ENCODE measurements at places on chromosomes 12 and 14.

DNA sequence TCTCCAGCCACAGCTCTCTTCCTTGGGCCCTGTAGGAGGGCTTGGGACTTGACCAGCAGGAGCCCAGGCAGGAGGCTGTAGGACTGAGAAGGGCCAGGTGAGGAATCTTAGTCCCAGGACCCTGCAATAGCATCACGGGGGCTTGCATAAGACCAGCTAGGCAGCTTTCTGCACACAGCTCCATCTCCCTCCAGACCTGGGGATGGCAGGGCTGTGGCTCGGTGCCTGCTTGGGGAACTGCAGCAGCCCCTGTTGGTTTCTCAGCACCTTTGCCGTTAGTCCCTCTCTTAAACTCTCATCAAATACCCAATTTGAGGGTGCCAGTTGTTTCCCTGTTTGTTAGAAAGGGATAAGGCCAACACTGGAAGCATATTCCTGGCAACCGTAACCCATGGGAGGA is 14.3 kb downstream of the DIO3 start:
- no peak for DNase-seq

GRCh38 chr12:1837541-1838204 is 17.3 kb downstream of the LRTM2 start:
- DNase-seq: no peak

GRCh38 chr12:84165998-84166571 is 746.5 kb downstream of the SLC6A15 start:
- no peak for DNase-seq

GRCh38 chr12:116880817-116881324 is 370 bp downstream of the HRK start:
- no peak for DNase-seq

DNA sequence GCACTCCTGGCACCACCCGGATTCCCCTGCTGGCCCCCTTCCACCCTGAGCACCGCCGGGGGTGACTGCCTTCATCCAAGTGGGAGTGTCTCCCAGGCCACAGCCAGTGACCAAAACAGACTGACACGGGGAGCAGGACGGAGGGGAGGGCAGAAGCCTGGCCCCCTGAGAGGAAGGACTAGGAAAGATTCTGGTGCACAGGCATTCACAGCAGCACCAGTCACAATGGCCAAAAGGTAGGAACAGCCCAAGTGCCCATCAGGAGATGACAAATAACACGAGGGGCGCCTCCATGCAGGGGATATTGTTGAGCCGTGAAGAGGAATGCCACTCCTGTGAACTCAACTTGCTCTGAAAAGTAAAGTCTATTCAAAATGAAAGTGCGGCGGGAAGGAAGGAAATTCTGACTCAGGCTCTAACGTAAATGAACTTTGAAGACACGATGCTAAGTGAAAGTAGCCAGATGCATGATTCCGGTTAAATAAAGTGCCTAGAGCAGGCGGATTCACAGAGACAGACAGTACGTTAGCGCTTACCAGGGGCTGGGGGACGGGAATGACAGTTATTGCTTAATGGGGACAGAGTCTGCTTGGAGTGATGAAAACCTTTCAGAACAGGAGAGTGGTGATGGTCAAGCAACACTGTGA is 146.1 kb upstream of the NCOR2 start:
- DNase-seq: peak; percentile 69

DNA sequence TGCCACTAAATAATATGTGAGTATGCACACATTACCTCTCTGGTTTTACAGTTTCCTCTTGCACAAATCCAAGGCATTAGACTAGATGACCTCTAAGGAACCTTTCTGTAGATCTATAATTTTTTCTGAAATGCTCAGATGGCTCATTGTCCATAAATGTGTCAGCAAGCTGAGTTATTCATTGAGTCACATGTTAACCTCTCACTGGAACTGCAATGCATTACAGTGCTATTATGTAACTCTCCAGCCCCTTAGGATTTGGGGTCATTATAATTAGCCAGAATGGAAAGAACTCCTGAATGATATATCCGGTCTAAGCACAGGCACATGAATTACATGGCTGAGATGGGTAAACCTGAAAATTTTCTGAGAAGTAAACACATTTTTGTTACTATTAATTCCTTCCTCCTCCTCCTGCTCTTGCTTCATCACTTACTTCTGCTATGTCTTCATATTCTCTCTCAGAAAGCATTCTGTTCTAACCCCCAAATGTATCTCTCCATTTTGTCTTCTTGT is 20.3 kb upstream of the DRAM1 start:
- no peak for DNase-seq

GRCh38 chr12:78338054-78338785 is 507.5 kb downstream of the NAV3 start:
- no peak for DNase-seq

GRCh38 chr12:69686731-69687130 is 12.4 kb downstream of the BEST3 start:
- no peak for DNase-seq

DNA sequence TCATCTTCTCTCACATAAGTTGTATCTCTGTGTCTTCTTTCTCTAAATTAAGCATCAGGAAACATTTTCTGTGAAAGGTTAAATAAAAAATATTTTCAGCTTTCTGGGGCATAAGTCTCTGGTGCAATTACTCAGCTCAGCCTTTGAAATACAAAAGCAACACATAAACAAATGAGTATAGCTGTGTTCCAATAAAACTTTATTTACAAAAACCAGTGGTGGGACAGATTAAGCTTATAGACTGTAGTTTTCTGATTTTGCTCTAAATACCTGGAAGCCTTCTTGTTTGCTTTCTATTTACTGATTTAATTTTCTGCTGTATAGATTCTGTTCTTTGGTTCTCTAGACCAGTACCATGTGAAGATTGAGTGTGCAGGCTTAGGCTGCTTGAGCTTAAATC is 655.1 kb downstream of the VRK1 start:
- DNase-seq: no peak

GRCh38 chr12:107475900-107476299 is 209.7 kb upstream of the PWP1 start:
- DNase-seq: no peak

- no peak for DNase-seq
These were observed 41.2 kb downstream of the DIO3 start for GRCh38 chr14:101602466-101602840.

- no peak for DNase-seq
These were observed 10.5 kb downstream of the XRCC3 start for GRCh38 chr14:103704708-103705107.

- DNase-seq: no peak
These were observed 49.2 kb upstream of the AEBP2 start for GRCh38 chr12:19390051-19390598.

DNA sequence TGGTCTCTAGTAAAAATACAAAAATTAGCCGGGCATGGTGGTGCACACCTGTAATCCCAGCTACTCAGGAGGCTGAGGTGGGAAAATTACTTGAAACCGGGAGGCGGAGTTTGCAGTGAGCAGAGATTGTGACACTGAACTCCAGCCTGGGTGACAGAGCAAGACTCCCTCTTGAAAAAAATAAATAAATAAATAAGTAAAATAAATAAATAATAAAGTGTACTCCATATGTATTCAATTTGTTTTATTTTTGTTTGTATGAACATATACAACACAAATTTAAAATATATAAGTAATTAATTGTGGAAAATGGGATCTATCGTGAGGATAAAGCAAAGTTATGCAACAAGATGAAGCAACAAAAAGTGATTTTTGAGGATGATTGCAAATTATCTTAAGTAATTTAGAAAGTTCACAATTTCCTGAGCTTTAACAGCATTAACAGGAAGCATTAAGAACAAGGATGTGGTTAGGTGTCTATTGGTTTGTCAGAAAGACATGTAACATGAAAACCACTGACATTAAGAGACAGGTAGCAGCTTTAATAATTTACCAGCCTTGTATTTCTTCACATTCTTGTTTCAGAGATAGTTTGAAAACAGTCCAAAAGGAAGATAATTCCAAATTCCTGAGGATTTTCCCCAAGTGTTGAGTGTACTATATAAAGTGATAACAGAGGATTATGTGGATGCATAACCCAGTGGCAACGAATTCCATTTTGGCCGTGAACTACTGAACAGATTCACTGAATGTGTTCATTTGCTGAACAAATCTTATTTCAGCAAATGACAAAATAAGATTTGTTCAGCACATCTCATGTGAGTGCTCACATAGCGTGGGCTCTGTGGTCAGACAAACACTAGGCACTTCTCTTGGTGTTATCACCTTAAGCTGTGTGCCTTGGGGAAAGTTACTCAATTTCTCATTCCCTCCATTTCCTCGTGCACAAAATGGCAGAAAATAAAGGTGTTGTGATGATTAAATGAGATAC is 68.6 kb upstream of the RESF1 start:
- DNase-seq: peak; percentile 59

GRCh38 chr12:108307006-108307405 is 32.1 kb downstream of the CMKLR1 start:
- DNase-seq: no peak

DNA sequence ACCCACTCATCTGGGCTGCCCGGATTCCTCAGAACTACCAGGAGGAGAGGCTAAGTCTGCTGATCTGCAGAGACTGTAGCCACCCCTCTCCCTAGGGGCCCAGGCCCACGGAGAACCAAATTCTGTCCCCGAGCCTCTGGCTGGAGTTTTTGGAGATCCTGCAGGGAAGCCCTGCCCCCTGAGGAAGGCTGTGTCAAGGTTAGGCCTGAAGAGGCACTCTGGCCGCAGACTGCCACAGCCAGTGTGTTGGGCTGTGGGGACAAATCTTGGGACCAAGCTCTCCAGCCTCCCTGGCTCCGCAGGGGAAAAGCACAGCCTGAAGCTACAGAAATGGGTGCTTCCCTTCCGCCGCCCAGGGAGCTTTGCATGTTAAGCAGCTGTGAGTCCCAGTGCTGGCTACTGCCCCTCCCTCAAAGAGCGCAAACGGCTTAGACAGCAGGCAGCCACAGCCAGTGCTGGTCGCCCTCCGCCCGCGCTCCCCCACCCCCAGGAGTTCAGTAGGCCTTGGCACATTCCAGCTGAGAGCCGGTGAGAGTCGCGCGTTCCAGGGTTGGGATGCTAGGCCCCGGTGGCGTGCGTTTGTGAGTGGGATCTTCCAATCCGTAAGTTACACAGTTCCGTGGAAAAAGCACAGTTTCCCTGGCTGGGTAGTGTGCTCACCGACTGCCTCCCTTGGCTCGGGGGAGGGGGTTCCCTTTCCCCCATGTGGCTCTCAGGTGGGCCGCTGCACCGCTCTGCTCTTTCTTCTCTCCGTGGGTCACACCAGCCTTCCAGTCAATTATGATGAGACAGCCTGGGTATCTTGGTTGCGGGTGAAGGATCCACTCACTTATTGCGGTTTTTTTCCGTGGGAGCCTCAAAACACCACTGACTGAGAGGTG is 13.2 kb downstream of the CLEC4E start:
- no peak for DNase-seq

GRCh38 chr12:93087840-93088610 is 158.9 kb upstream of the EEA1 start:
- no peak for DNase-seq

GRCh38 chr12:92899386-92900001 is 29.6 kb downstream of the EEA1 start:
- no peak for DNase-seq

DNA sequence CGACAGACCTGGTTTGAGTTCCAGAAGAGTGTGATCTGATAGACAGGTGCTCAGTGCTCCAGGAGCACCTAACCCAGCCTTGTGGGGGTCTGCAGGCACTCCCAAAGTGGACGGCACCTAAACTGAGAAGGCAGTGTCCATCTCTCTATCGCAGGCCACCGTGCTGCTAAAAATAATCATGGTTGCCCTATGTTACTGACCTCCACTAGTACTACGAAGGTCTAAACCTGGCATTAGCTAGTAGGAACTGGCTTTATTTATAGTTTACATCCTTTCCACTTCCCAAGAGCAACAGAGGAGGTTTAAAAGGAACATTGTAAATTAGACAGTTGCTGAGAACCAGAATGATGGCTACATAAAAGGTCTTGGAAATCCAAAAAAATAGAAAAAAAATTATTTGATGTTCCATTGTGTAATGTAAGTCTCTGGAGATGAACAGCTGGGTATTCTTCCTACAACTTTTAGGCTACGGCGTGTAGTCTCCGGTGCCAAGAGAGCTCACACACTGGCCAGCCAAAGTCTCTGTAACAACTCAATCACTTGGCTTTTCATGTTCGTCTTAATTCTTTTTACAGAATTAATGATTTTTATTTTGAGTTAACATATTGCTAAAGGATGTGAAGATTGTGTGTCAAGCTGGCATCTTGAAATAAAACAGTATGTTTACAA is 27.3 kb downstream of the PPFIBP1 start:
- DNase-seq: no peak

DNA sequence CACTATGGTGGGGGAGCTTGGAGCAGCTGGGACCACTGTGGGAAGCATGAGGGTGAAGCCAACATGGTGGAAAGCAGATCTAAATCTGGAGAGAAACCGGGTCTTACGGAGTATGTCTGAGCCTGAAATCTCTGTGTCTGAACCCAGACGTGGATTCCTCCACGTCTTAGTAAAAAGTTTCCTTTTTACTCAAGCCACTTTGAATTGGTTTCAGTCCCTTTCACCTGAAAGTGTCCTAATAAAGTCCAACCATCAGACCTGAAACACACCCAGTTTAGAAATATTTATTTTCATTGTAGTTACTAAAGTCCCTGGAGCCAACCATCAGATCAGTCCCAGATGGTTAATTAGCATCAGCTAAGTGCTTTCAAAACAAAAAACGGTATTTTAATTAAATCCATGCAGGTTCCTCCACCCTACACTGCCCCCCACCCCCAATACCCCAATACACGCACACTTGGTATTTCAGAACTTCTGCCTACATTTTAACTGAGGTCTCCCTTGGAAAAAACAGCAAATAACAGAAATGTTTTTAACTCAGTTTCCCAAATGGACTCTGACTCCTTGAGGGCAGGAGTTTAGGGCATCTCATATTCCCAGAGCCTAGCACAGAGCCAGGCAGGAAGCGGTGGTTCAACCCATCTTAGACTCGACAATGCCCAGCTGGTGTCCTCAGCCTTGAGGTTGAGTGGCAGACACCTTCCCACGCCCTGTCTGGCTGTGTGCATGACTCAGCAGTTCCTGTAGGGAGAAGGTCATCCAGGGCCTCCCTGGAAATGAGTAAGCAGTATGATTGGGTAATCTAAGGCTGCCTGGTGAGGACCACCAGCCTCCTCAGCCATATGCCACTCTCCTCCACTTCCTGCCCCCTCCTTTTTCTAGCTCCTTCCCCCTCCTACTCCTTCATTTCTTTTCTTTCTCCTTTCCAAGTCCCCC is 175.8 kb downstream of the TTC8 start:
- no peak for DNase-seq

GRCh38 chr14:51360592-51360991 is 120.5 kb downstream of the TMX1 start:
- DNase-seq: no peak

GRCh38 chr14:38210587-38211216 is 3.0 kb downstream of the SSTR1 start:
- DNase-seq: no peak

DNA sequence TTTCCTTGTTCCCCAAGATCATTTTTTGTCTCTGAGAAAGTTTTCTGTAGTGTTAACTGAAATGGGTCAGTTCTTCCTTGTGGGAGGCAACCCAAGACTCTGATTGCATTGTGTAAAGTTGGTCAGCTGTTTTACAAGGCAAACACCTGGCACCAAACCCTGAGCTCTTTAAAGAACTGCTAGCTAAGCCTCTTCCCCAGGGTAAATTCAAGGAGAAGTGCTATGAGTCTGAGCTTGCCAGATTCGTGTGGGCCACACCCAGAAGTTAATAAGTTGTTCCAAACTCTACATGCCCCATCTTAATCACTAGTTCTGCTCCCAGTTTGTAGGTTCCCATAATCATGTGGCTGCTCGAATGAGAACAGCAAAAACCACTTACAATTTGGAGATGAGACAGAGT is 214.5 kb downstream of the BTG1 start:
- no peak for DNase-seq
